ENCODE measurements at places on chromosomes 5 and 9.

DNA sequence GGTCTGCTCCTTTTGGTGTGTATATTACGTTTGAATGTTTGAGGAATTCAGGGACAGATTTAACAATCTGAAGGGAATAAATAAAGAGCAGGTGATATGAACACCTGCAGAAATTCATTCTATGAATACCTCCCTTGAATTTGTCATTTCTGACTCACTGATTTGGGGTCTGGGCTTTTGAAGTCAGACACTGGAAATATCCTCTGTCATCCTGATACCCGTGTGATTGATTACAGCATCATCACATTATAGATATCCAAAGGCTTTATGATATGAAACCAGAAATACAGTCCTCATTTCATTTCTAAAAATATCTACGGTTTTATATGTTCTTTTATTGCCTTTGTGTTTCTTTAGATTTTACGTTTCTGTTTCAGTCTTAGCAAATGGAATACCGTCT lies 68.5 kb downstream of the TMEM232 start:
- no peak for DNase-seq

DNA sequence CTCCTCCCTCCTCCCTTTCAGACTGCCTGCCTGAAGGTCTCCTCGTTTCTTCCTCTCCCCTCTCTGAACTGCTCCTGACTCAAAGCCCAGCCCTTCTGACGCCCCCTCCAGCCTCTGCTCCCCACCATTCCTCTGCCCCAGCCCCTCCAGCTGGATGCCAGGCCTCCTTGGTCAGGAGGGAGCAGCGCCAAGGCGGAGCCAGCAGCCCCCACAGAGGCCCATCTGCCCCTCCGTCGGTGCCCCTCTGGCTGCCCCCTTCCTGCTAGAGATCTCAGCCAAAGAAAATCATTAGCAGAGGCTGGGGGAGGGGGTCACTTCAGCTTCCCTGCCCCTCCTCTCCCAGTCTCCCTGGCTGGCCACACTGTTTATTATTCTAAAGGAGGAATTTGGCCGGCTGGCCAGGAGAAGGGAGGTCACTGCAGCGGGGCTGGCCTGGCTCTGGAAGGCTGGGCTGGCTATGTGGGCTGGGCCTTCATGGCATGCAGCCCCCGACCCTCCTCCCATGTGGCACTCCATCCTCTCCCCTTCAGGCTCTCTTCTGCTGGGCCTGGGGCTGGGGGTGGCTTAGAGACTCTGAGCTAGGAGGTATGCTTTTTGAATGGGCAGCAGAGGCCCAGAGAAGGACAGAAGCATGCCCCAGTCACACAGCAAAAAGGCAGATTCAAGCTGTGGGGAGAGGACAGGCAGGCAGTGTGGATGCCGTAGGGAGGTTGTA lies 16.9 kb downstream of the PDGFRB start:
- DNase-seq = peak; percentile 89

GRCh38 chr5:133109655-133110483 lies 58.1 kb downstream of the HSPA4 start:
- DNase-seq = peak; percentile 70

- no peak for DNase-seq
Observed at GRCh38 chr5:178232920-178233429, 373 bp upstream of the PHYKPL start.

GRCh38 chr9:34652602-34653000 lies 616 bp downstream of the IL11RA start:
- DNase-seq = peak; percentile 21

- no peak for DNase-seq
Observed at GRCh38 chr5:134139377-134139851, 24.9 kb downstream of the TCF7 start.

DNA sequence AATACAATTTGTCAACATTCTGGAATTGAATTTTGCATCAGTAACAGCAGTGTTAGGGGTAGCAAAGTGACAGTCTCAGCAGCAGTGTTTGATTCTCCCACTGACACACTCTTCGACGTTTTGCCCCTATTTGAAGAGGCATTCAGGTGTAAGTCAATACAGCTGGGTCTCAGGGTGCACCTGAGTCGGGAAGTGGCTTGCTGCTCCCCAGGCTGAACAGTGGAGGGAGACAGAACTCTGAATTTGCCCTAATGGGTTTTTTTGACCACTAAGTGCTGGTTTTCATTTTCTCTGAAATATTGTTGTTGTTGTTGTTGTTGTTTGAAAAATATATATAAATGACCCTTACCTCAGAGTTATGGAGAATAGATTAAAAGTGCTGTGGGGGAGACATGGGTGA lies 223.2 kb downstream of the TLR4 start:
- DNase-seq = no peak

DNA sequence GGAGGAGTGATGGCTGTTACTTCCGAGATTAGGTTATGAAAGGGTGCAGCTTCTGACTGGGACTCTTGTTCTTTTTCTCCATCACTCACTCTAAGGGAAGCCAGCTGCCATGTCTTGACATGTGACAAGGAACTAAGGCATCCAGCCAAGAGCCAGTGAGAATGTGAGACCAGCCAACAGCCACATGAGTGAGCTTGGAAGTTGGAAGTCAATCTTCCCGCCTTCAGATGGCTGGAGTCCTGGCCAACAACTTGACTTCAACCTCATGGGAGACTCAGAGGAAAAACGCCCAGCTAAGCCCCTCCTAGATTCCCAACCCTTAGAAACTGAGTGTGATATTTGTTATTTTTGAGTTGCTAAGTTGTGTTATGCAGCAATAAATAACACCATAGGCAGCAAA lies 201.1 kb downstream of the SNX18 start:
- peak; percentile 67 for DNase-seq

GRCh38 chr5:157859227-157859575 lies 256 bp upstream of the CLINT1 start:
- DNase-seq = no peak

- peak; percentile 33 for DNase-seq
Observed at GRCh38 chr5:151717416-151717815, 30.7 kb upstream of the SPARC start.

DNA sequence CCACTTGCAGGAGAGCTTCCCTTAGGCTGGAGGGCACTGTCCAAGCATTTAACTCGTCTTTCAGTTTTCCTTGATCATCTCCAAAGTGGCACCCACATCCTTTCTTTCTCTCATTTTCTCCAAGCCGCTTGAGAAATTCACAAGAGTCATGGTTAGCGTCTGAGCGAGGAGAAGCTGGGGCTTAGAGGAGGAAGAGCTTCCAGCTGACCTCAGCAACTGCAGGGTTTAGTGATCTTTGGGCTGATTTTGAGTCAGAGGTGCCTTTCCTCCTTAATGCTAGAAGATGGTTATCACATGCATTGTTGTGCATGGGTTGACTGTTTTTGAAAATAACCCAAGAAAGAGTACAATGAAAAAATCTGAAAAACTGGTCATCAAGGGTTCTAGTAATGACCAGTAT lies 134.7 kb downstream of the GADD45G start:
- no peak for DNase-seq

GRCh38 chr5:63131626-63132285 lies 553.1 kb downstream of the LRRC70 start:
- DNase-seq = peak; percentile 60

GRCh38 chr5:173679909-173680630 lies 63.6 kb upstream of the BOD1 start:
- DNase-seq = no peak

DNA sequence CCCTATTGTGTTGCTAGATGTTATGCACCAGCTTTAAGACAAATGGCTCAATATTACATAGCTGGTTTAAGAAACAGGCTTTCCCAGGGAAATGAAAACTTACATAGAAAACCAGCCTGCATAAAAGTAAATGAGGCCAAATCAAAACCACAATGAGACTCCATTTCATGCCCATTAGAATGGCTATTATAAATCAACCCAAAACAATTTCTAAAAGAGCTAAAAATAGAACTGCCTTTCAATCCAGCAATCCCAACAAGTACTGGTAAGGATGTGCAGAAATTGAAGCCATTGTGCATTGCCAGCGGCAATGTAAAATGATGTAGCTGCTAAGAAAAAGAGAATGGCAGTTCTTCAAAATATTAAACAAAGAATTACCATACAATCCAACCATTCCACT lies 1170.0 kb upstream of the CDH9 start:
- no peak for DNase-seq
